ENCODE measurements at places on chromosomes 3 and 15.

DNA sequence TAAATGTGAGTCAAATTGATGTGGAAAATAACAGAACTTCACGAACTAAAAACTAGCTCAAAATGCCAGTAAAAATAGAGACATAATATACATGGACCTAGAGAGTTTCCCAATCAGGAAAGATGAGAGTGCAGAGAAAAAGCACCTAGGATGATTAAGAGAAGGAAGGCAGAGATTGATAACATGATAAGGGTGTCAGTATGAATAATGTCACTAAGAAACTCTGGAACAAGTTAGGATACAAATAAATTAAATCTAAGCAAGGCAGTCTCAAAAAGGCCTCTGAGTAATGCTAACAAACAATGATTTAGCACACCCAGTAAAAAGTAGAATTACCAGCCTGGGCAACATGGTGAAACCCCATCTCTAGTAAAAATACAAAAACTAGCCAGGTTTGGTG lies 304.7 kb upstream of the DPPA4 start:
- no peak for DNase-seq

DNA sequence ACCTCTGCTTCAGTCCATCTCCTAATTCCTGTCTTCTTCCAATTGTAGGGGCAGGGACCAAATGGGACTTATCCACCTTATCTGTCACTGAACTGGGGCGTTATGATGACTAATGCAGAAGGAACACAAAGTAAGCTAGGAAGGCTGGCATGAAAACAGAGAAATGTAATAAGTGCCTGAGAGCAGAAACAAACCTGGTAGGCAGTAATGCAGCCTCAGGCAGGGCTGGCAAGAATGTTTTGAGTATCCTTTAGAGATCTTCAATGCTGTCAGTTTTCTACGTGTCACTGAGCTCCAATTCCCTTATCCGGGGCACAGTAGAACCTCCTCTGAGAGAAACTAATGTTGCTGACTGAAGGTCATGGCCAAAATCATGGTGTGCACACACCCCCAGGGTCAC lies 246.2 kb upstream of the TBL1XR1 start:
- peak; percentile 44 for DNase-seq

DNA sequence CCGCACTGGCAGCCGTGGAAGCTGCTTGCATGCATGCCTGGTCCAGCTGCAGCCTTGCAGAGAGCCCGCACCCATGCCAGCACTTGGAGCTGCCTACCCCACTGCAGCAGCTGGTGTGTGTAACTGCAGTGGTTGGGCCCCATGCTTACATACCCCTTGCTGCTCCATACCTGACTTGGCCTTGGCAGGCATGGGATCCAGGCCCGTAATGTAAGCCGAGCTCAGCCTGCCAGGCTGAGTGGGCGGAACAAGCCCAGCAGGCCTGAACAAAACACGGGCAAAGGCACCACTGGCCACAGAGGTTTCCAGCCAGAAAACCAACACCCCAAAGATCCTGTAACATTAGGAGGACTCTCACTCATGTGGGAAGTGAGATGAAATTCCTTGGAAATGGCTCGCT lies 48.3 kb downstream of the SLC6A20 start:
- DNase-seq = no peak

- DNase-seq = no peak
Observed at GRCh38 chr15:79094611-79095021, 4.0 kb upstream of the RASGRF1 start.

DNA sequence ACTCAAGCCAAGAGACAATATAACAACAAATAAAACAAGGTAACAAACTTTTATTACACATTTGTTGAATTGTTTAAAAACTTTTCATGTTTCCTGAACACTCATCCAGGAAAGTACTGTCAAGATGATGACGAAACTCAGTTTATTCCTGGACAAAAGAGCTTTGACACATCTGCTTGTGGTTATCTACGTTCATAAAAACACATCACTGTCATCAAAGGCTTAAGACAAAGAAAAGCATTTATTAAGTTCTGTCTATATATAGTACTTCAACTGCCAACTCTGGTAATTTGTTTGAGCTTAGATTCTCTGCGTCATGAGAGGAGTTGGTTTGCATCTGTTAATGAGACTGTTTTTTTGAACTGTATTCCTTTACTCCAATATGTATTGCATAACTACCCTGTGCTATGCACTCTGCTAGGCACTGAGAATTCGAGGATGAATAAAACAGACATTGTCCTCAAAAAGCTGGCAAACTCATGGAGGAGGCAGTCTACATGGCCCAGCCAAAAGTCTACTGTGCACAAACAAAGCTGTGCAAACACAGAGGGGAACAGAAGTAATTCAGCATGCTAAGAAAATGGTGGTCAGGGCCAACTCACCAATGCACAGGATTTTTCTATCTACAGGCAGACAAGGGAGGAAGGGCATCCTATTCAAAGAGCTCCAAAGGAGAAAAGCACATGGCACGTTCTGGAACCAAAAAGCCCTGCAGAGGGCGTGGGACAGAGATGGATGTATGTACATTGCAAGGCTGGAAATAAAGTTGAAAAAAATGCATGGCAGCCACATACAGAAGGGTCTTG lies 21.5 kb downstream of the PLD1 start:
- DNase-seq = no peak

DNA sequence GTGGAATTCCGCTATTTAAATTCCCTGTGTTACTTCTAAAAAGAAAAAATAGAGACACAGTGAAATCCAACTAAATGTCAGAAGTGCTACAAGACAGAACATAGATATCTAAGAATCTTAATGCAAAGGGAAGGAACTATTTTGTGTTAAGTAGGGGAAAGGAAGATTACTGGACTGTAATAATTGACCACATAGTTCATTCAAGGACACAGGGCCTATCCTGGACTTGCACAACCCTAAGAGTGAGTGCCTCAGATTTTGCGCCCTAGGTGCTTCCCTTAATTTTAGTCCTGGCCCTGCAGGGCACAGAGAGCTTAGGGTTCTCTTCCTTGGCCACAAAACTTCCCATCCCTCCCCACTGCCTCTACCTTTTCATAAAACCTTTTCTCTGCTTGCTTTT lies 3.5 kb upstream of the IL20RB start:
- DNase-seq = no peak

DNA sequence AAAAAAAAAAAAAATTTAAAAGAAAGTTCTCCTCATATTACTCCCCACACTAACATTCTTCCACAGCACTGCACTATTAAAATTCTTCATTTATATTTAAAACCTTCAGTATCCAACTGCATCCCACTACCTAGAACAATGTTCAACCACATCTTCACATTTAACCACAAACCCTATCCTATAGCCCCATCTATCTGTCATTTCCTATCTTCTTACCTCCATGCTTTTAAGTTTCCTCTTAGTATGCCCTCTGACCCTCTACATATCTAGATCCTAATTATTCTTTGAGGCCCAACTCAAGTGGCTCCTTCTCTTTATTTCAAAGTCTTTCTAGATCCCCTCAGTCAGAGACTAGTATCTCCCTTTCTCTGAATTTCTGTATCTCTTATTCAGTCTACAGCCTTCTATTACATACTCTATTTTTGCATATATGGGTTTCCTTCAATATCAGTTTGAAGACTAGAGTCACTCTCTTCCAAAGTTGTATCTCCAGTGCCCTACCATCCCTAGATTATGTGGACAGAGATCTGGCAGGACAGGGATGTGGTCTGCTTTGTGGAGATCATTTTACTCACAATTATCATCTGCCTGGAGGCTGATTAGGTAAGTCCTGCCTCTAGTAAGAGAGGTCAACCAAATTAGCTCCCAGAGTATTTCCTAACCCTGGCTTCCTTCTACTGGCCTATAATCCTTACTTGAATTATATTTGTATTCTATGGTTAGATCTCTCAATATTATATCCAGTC lies 1.4 kb downstream of the CIAO2A start:
- DNase-seq = no peak

DNA sequence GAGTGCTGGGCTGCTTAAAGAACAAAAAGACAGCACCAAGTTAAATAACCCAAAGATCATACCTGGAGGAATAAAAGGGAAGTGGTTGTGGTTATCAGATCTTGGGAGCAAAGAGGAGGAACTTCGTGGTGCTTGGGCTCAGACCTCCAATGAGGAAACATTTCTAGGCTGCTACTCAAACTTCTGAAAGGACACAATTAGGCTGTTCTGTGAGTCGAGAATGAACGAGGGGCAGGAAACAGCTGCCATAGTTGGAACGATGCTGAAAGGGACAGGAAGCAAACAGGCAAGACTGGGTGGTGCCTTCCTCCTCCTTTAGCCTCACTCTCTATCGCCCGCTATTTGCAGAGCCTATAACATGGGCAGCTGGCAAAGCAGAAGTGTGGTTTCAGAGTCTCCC lies 276.3 kb upstream of the ARRDC4 start:
- no peak for DNase-seq

DNA sequence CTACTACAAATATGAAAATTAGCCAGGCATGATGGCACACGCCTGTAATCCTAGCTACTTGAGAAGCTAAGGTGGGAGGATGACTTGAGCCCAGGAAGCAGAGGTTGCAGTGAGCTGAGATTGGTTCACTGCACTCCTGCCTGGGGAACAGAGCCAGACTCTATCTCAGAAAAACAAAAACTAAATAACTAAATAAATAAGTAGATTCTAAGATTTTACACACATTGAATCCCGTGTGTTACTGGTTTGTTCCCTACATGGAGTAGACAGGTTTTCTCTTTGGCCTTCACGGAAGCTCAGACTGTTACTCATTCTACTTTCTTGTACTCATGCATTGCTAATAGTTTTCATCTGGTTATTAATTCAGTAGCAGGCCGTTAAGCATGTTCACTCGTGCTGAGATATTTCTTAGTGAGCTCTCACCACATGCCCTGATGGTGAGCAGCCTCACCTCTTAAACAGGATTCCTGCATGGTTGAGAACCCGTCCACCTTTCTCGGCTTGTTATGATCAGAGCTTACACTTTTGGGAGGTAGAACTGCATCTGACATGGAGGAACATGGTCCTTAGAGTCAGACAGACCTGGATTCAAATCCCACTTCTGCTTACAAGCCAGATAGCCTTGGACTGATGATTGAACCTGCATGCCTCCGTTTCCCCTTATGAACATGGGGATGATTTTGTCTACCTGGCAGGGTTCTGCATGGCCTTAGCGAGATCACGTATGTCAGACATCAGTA lies 49.1 kb downstream of the CMTM7 start:
- no peak for DNase-seq

- DNase-seq = no peak
Observed at GRCh38 chr15:31070867-31071266, 30.7 kb downstream of the TRPM1 start.

- no peak for DNase-seq
Observed at GRCh38 chr15:67903708-67904107, 63.9 kb upstream of the RNU6-1 start.

- no peak for DNase-seq
Observed at GRCh38 chr3:23696842-23697241, 108.9 kb upstream of the UBE2E1 start.

- DNase-seq = no peak
Observed at GRCh38 chr3:176526942-176527341, 670.3 kb downstream of the TBL1XR1 start.

- DNase-seq = no peak
Observed at GRCh38 chr15:72735111-72735510, 48.4 kb downstream of the ADPGK start.

DNA sequence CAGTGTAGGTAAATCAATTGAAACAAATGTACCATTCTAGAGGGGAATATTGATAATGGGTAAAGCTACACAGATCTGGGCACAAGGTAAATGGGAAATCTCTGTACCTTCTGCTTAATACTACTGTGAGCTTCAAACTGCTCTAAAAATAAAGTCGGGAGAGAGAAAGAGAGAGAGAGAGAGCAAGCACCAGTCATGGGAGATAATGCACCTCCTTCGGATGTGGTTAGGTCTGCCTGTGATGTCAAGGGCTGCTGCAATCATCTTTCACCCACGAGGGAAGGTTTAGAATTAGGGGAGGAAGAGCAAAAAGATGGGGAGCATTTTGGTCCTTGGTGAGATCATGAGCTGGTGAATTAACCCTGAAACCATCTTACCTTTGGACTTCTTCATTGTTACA lies 219.1 kb downstream of the ZNF385D start:
- DNase-seq = no peak

DNA sequence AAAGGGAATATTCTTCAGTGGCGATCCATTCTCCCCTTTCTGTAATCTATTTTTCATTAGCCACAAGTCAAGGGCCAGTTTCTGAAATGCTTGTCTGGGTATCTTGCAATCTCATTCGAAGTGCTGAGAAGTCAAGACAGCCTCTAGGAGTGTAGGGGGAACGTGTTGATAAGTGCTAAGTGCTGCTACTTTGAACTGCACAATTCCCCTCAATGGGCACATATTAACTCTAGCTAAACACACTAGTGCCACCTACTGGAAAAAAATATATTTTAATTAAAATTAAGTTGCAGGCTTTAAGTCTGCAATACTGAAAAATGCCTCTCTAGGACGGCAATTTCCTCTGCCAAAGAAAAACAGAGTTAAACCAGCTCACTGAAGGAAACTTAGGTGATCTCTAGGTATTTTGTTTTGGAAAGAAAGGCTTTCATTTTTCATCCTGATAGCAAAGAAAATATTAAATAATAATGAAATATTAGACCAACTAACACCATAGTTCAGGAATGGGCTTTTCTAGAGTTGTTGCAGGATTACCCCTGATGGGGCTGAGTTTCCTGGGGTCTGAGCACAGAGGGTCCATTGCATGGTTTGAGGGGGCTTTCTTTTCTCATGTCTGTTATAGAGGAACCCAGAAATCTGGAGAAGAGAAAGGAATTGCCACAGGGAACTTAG lies 181.9 kb upstream of the KBTBD8 start:
- DNase-seq = peak; percentile 68

GRCh38 chr3:43736558-43737440 lies 46.1 kb downstream of the ABHD5 start:
- no peak for DNase-seq

- DNase-seq = no peak
Observed at GRCh38 chr3:176850498-176850897, 346.8 kb downstream of the TBL1XR1 start.

DNA sequence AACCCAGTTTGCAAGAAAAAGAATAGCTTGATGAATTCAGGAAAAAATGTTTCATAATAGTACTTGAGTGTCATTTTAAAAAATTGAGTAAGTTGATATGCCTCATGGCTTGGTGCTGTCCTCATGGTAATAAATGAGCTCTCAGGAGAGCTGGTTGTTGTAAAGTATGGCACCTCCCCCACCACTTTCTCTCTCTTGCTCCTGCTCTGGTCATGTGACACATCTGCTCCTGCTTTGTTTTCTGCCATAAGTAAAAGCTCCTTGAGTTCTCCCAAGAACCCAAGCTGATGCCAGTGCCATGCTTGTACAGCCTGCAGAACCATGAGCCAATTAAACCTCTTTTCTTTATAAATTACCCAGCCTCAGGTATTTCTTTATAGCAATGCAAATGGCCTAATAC lies 108.8 kb upstream of the CRBN start:
- DNase-seq = no peak

- no peak for DNase-seq
Observed at GRCh38 chr15:68834346-68834745, 13.7 kb upstream of the ANP32A start.

- peak; percentile 88 for DNase-seq
Observed at GRCh38 chr3:169772305-169772896, 795 bp upstream of the MYNN start.

DNA sequence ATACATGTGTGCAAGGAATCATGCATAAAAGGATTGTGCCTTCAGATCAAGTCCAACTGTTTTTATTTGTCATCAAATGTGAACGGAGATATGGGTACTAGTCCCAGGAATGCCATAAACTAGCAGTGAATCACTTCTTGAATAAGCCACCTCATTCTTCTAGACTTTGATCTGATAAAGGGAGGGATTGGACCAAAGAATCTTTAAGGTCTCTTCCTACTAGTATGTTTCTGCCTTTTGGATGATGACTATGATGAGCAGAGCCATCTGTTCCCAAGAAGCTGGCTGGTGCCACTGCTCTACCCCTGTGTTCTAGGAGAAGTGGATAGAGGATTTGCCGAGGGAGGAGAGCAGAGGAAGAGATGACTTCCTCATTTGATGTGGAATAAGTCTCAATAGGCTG lies 28.8 kb upstream of the UACA start:
- DNase-seq = no peak

Data from SK-N-MC (cell line).